Kasumi-1 (cell line): ENCODE measurements at places on chromosomes 6 and 20.

- no peak for DNase-seq
Observed at GRCh38 chr6:91606148-91606901, 1019.5 kb upstream of the MAP3K7 start.

DNA sequence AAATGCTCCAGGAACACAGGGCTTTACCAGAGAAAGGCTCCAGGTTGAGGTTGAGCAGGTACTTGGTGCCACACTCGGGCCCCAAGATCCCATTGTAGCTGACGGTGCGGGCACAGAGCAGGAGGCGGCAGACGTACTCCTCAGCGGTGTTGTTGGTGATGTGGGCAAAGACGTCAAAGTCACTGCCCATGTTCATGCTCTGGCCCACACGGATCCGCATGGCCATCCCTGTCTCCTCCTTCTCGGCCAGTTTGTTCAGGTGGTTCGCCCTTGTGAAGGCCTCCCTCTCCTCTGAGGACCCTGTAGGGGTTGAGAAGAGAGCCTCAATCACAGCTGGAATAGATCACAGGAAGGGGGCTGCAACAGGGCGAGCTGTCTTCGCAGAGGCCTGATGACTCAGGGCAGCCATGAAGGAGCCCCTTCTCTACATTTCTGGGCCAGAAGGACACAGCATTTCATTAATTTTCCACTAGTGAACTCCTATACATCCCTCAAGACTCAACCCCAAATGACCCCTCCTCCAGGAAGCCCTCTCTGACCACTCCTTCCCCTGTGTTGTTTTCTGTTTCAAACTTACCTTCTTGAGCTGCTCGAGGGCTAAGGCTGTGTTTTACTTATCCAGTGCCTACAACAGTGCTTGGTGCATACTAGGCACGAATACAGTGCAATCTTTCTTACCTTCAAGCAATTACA lies 26.8 kb downstream of the TGM2 start:
- no peak for DNase-seq

GRCh38 chr6:14060971-14061370 lies 56.6 kb upstream of the CD83 start:
- no peak for DNase-seq

- DNase-seq, result no peak
Observed at GRCh38 chr6:28901831-28902230, 22.0 kb downstream of the TRIM27 start.

DNA sequence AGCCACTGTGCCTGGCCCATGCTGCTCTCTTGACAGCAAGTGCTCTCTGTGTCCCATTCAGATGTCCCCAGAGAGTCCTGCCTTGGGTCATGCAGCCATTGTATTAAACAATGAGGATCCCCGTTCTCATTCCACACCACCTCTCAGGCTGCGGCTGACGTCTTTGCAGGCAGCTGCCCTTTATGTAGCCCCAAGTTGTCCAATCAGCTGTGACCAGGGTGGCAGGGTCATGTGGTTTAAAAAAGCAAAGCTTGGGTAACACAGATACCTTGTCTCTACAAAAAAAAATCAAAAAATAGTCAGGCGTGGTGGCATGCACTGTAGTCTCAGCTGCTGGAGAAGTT lies 13.2 kb downstream of the GCNT2 start:
- DNase-seq, result no peak

GRCh38 chr6:43758617-43759050 lies 11.4 kb upstream of the VEGFA start:
- DNase-seq, result peak; percentile 10

DNA sequence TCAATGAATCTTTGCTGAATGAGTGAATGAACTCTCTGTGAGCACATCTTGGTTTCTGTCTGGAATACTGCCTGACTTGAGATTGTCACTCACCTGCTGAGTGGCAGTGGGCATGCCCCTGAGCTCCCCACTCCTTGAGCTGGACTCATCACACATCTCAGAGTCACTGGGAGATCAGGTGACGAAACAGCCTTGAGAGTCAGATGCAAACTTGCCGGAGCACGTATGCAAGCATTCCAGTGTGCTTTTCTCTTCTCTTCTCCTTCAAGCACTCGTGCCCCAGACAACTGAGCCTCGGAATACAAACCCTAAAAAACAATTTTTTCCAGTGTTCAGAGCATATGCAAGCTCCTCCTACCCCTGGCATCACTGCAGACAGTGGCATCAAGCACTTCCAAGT lies 9.4 kb upstream of the BMP7 start:
- no peak for DNase-seq

- no peak for DNase-seq
Observed at GRCh38 chr6:30775104-30775503, 30.8 kb upstream of the IER3 start.

DNA sequence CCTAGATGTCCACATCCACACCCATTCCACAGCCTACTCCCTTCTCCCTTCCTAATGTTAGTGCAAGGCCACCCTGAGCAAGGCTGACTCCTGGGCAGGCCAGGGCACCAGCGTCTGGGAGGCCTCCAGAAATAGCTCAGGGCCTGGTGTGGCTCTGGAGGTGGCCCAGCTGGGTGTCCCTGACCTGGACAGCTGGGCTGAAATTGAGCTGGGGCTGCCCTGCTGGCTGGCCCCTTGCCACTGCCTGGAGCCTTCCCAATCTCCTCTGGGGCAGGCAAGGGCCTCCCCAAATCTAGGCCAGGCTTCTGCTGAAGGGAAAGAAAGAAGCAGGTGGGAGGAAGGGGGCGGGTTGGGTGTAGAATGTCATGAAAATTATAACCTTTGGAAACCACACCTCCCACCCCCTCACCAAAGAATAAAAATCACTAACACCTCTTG lies 2.1 kb downstream of the FAM110A start:
- DNase-seq, result no peak

DNA sequence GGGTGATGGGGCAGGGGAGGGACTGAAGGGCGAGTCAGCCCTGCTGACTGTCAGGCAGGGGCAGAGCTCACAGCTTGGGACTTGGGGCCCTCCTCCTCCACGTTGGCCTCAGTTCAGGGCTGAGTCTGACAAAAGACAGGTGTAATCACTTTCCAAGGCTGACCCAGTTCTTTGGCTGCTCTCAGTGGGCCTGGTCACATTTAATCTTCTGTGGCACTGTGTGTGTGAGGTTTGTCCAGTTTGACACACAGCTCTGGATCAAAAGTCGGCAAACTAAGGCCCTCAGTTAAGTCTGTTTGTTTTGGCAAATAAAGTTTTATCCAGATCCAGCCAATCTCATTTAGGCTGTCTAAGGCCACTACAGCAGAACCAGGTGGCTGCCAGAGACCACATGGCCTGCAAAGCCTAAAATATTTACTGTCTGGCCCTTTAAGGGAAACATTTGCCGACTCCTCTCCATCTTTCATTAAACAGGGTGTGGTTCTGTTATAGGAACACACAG lies 5.1 kb upstream of the MAP1LC3A start:
- DNase-seq, result no peak

DNA sequence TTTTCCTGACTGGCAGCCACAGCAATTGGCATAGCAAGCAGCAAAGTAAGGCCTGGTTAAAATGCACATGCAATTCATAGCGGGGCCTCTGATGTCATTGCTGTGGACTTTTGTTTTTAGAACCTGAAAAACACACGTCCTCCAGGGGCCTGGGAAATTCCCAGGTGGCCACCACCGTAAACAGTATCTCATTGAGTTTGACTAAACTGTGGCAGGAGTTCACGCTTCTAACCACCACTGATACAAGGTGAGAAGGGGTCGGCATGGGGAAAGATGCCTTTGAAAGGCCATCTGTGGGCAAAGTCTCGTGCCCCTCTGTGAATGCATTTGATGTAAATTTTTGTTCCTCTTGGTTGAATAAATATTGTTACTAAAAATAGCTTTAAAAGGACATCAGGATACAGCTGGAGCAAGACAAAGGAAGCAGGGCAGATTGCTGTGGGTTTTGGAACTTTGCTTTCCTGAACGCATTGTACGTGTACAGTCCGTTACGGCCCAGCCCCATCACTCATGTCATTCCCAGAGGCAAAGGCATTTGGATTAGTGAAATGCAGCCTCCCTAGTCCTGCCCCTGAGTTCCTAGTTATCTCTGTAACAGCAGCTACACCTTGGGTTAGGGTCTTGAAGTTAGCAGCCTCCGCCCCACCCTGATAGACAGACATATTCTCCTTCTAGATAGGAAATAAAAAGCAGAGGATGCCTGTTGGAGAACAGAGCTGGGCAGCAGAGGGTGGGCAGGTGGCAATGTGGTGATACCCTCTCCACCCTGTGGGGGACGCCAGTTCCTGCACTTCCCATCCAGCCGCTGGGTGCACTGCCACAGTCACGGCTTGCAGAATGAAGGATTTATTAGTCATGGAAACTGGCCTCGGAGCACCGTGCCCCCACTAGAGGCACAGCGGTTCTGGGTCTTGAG lies 80.3 kb downstream of the ZDHHC14 start:
- DNase-seq, result no peak

DNA sequence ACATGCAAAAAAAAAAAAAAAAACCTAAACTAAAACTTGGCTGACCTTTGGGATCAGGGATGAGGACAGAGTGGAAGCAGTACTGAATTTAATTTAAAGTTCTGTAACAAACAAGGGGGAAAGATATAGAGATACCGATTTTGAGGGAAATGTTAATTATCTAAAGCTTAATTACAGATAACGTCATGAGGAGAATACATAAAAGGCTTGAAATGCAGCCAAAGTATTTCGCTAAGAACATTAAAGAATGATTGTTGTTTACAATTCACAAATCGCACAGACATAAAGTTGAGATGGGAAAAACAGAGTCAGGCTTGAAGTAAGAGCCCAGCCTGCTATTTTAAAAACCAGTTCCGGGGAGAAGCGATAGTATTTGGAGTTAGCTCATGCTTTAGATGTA lies 208.0 kb upstream of the SASH1 start:
- no peak for DNase-seq

DNA sequence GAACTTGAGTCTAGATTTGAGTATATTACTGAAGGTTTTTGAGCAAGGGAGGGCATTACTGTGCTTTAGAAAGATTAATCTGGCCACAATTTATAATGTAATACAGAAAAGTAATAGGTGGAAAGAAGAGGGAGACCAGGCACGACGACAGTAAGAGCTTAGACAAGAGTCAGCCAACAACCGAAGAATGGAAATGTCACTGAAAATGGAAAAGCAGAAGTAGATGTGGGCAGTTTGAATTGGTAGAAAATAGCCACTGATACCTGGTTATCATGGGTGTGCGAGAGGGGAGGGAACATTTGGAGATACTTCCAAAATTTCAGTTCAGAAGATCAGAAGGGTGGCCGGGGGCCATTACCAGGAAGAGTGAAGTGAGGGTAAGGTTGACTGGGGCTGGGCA lies 339.1 kb downstream of the UTRN start:
- DNase-seq, result no peak
